ENCODE measurements at places on chromosomes 3 and 15.

GRCh38 chr3:114022145-114022802 is 34.1 kb downstream of the CCDC191 start:
- no peak for DNase-seq

- DNase-seq: no peak
These were observed 195.6 kb upstream of the CNTN4 start for GRCh38 chr3:1903111-1903510.

DNA sequence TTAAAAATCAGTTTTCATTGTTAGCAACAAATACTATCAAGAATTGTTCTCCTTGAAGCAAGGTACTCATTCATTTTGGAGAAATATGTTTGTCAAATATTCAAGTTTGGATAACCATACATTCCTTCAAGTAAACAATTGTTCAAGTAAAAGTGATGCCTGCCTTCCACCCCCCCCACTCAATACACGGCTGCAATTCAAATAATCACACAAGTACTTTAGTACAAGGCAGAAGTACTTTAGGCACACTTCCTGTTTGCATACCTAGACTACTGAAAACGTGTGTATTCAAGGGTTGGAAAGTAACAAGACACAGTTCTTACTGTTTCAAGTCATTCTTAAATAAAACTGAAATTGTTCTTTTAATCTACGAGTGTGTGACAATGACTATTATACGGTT is 45.4 kb downstream of the TJP1 start:
- no peak for DNase-seq

GRCh38 chr15:53910236-53910849 is 67.9 kb upstream of the UNC13C start:
- DNase-seq: no peak

DNA sequence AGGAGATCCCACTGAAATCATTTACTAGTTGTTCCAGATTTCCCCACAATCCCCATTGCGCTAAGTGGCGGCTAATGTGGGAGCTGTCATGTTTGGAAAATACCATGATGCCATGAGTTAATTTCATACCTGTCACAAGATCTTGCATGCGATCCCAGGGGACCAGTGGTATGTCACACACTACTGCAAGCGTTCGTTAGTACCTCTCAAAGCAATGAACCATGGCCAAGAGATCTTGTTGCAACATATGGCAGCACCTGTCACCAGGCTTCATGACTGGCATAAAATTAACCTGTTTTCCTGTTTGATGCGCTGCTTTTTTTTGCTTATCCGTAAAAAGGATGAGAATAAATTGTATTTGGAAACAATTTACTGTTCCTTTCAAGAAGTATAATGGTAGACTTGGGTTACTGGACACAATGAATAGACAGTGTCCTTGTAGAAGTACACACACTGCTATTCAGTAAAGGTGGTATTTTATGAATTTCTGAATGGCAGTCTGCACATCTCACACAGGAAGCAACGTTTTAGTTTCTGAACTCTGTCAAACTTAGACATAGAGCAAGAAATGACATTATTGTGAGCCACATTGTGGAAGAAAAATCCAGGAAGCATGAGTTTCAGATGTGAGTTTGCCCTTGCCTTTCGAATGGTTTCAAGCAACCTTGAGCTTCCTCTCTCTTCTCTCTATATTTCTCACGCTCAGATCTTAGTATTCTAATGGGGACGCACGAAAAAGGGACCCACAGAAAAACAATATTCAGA is 81.9 kb downstream of the CHL1 start:
- no peak for DNase-seq

- DNase-seq: peak; percentile 76
These were observed 1.7 kb downstream of the NT5DC2 start for GRCh38 chr3:52531860-52532516.

Data from spleen (tissue), 13 donors.